ENCODE measurements at places on chromosomes 3 and 15.

GRCh38 chr3:179189759-179190158 lies 41.6 kb downstream of the PIK3CA start:
- DNase-seq = no peak

DNA sequence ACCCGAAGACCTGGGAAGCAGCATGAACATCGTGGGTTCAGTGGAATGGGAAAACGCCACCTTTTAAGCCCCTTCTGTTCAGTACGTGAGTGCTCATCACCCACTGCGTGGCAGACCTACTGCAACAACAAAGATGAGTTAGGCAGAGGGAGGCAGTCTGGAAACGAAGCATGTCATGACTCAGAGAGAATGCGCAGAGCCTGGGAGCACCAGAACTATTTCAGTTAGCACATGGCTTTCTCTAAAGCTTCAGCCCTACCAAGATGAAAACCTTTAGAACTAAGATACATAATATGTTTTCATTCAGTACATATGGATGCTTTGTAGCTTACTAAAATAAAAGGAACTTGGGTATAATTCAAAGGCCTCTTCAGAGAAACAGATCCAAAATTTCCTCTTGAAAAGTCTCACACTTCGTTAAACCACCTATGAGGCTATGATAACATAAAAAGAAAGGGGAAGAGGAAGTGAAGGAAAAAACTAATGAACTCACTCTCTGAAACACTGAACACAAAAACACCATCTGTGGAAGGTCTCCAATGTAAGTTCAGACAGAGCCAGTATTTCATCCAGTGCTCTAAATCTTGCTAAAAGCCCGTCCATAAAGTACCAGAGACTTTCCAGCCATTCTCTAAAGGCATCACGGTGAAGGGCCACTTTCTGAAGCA lies 140.1 kb downstream of the OCA2 start:
- no peak for DNase-seq

DNA sequence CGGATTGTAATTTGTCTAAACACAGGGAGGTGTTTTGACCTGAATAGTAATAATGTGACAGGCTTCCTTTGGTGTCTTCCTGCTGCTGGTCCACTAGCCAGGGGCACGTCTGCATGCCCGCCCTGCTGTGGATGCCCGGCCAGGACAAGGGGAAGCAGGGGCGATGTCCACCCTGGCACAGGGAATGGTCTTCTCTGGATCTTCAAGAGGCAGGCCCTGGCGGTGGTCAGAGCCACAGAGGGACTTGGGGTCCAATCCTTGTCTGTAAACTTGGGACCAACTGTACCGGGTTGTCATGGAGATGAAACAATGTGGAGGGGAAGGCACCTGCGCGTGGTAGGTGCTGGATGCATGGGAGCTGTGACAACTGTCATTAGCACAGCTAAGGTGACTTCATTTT lies 134.1 kb downstream of the RPLP1 start:
- DNase-seq = no peak

- DNase-seq = no peak
Measured at GRCh38 chr3:54506603-54507002, 384.3 kb downstream of the CACNA2D3 start.

- DNase-seq = no peak
Measured at GRCh38 chr15:27585041-27585640, 514.0 kb downstream of the OCA2 start.

- DNase-seq = no peak
Measured at GRCh38 chr15:67108122-67108961, 42.9 kb downstream of the SMAD3 start.

DNA sequence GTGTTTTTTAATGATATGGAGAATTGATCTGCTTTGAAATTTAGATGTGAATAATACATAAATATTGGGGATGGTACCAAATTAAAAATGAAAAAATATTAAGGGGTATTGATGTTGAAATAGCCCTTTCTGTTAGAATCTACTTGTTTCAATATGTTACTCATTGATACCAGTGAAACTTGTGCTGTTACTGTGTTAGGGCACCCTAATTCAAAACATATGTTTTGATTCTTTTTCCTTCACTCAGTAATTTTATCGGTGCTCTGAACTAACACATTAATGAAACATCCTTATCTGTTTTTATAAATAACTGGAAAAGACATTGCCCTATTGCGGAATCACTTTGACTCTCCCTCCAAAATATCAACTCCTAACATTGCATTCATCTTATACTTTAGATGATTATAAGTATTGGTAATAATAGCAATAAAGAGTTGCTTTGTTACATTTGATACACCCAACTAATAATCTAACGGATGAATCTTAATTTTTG lies 52.0 kb upstream of the CCNB2 start:
- no peak for DNase-seq

- no peak for DNase-seq
Measured at GRCh38 chr3:57785446-57785845, 29.3 kb downstream of the SLMAP start.

DNA sequence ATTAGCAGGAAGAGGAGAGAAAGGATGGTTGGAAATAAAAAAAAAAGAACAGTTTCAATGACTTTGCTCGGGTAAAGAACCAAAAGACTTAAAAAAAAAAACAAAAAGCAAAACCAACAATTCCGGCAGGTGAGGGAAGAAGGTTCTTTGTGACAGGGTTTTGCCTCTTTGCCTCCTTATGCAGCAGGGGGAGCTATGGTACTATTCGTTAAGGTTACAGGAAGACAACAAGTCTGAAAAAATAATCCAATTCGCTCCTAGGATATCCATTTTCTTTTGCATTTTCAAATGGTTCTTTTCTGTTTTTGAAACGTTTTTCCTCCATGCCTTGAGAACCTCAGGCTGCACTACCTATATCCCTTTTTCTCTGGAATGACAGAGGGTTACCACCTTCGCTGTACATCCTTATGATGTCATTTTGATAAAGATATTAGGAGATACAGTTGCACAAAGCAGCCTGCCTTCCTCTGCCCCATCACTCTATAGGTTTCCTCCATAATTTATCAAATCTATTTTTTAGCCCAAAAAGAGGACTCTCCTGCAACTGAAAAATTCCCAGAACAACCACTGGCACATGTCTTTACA lies 55.0 kb downstream of the CFAP20DC start:
- DNase-seq = no peak

DNA sequence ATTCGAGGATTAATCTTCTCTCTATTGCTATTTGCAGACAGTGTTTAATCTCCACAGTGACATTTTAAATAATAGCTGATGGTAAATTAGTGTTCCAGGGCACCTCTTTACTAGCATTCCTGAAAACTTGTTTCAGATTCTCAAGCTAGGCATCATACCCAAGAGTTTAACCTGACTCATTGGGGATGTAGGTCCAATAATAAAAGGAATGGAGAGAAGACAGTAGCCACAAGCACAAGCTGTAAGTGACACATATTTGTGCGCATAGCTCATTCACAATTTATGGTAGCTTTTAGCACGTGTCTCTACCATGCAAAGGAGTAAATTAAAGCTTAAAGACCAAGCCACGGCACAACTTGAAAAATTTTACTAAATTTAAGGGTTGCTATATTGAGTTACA lies 171.3 kb upstream of the FAM3D start:
- DNase-seq = no peak

- no peak for DNase-seq
Measured at GRCh38 chr3:70281663-70282062, 30.8 kb downstream of the MDFIC2 start.

Measured in activated CD4-positive, alpha-beta T cell treated with anti-CD3 and anti-CD28 coated beads for 4 hours (primary cell).